ENCODE measurements at places on chromosomes 11 and 22. TPM values are rescaled to one million over a fixed set of nuclear protein-coding genes. Genes with fewer than 3 reads are reported as not detected.

The MMP11 gene
- 1.9 TPM for total RNA-seq

DNA sequence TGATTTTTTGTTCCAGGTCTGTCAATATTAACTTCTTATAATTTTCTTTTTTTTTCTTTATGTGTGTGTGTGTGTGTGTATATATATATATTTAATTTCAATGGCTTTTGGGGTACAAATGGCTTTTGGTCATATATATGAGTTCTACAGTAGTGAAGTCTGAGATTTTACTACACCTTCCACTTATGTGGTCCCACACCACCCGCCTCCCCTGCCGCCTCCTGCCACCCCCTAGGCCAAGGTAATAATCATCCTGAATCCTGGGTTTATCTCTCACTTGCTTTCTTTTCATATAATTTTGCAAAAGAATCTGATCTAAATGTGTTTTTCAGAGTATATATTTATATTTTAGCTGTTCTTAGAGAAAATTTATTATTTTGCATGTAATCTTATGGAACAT lies 11.1 kb downstream of the NEAT1 start:
- DNase-seq = peak; percentile 12

DNA sequence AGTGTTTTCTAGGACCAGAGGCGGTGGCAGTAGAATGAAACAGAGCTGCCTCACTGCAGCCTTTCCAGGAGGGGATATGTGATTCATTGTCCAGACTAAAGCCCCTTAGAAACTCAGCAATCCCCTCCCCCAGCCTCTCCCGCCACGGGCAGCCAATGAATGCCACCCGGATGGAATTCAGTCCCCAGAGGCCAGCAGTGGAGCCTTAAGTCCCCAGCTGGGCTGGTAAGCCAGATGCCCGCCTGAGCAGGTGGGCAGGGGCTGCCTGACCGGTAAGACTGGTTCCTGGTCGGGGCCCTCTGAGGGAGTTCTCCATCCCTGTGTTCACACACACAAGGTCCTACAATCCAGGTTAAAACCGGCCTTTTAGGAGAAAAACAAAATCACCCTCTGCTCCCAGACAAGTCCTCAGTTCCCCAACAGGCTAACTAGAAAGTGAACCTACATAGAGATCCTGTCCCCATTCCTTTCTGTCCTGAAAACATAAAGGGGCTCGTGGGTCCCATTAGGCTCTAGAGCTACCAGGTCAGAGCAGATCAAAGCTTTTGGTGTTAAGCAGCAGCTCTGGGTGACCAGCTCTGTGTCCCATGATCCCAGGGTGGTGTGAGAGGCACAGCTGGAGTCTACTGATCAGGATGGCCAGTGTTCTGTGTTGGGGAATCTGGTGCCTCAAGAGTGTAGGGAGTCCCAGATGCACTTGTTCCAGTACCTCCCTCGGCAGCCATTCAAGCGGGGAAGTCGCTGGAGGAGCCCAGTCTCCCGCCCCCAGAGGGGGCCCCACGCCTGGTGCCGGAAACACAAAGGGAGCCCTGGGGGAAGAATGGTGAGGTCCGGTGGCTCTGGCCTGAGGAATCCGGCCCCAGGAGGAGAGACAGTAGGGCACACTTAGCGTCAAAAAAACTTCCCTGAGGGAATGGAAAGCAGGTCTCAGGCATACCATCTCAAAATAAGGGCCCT lies 2.6 kb downstream of the PATZ1 start:
- peak; percentile 87 for DNase-seq

GRCh38 chr11:117521974-117522373 lies 194.3 kb downstream of the CEP164 start:
- no peak for DNase-seq

DNA sequence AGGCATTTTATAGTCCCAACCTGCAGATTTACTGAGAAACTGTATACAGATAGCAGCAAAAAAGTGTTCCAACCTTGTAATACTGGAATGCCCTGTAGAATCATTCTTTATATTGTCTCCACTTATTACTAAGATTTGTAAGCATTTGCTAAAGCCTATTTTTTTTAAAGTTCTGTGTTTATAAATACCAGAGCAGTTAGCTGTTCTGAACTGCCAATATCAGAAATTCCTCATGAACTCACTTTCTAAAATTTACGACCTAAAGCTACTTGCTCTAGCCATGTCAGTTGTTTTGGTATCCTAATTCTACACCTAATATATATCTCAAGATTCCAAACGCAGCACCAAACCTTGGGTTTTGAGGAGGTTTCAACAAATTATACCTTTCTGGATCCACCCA lies 103.2 kb downstream of the C11orf65 start:
- no peak for DNase-seq

The OR8D1 gene
- not detected for total RNA-seq

DNA sequence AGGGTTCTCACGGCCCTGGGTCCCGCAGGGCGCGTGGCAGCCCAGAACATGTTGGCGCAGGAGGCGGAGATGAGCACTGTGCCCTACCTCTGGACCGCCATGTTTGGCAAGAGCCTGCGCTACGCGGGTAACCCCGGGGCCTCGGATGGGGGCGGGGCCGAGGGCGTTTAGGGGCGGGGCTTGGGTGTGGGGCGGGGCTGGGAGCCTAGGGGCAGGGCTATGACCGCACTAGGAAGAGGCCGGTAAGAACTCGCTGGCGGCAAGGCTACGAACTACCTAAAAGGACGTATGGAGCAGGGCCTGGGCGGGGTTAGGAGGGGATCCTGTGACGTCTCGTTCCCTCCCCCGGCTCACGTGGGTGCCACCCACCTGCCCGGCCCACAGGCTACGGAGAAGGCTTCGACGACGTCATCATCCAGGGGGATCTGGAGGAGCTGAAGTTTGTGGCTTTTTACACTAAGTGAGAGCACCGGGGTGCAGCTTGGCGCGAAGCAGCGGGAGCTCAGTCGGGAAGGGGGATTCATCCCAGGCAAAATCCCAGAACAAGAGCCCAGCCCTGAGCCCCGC lies 2.8 kb upstream of the LZTR1 start:
- peak; percentile 83 for DNase-seq

DNA sequence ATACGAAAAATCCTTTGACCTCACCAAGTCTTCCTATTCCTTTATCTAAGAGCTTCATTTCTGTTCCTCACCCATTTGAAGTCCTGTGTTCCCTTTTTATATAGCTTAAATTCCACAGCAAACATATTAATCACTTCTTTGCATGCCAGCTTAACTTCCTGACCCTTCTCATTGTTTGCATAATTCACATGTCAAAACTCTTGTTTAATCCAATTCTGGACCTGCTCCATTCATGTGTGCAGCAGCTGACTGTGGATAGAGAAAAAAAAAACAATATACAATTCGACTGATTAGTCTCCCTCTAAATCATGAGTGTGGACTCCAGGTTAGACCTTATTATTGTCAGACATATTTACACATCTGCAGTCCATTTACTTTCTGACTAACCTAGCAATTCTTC lies 991.2 kb upstream of the TENM4 start:
- DNase-seq = no peak

DNA sequence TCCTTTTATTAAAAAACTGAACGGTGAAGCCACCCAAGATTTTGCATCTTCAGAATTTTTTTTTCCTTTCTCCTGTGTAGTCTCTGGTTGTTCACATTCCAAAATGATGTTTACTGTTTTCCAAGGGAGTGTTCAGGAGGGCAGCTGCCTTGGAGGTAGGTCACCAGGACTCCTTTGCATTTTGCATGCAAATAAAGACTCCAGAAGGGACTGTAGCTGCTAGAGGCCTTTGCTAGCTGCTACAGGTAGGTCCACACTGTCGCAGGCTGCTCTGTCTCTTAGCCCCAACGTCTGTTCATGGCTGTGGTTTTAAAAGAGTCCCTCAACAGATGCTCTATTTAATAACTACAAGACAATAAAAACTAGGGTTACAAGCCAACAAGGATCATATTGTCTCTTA lies 11.4 kb downstream of the CTSC start:
- DNase-seq = no peak

- peak; percentile 71 for DNase-seq
Measured at GRCh38 chr11:117316197-117316961, at the start of gene BACE1. BACE1 (minus strand) TSS chr11:117316256; CDS start chr11:117315795, 461 bp downstream.

GRCh38 chr11:66068923-66069714 lies 953 bp upstream of the PACS1 start:
- peak; percentile 51 for DNase-seq

The EFCAB6 gene
- total RNA-seq = 3.0 TPM

The CYP2D6 gene
- total RNA-seq = 2.0 TPM

DNA sequence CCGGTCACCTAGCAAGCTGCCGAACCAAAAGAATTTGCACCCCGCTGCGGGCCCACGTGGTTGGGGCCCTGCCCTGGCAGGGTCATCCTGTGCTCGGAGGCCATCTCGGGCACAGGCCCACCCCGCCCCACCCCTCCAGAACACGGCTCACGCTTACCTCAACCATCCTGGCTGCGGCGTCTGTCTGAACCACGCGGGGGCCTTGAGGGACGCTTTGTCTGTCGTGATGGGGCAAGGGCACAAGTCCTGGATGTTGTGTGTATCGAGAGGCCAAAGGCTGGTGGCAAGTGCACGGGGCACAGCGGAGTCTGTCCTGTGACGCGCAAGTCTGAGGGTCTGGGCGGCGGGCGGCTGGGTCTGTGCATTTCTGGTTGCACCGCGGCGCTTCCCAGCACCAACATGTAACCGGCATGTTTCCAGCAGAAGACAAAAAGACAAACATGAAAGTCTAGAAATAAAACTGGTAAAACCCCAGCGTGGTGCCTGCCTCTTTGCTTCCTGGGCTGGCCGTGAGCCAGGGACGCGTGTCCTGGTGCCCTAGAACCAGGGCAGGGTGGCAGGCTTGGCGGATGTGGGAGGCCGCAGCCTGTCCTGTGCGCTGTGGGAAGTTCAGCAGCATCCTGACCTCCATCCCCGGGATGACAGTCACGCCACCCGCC lies 13.2 kb downstream of the CCND1 start:
- DNase-seq = peak; percentile 75

The RAPSN gene
- not detected for total RNA-seq

The PLA2G3 gene
- total RNA-seq = not detected

GRCh38 chr22:42284643-42285181 lies 14.3 kb upstream of the TCF20 start:
- DNase-seq = no peak

- DNase-seq = no peak
Measured at GRCh38 chr22:20644071-20644642, 129.8 kb upstream of the SERPIND1 start.

GRCh38 chr11:77187776-77188632 lies 60.0 kb downstream of the MYO7A start:
- DNase-seq = peak; percentile 80

- no peak for DNase-seq
Measured at GRCh38 chr11:559712-560304, 730 bp downstream of the LMNTD2 start.

- no peak for DNase-seq
Measured at GRCh38 chr11:128603752-128604414, 16.5 kb upstream of the ETS1 start.

DNA sequence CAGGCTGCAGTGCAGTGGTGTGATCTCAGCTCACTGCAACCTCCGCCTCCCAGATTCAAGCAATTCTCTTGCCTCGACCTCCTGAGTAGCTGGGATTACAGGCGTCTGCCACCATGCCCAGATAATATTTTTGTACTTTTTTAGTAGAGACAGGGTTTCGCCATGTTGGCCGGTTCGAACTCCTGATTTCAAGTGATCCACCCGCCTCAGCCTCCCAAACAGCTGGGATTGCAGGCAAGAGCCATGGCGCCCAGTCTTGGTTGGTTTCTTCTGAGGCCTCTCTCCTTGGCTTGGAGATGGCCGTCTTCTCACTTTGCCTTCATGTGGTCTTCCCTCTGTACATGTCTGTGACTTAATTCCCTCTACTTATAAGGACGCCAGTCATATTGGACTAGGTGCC lies 254.6 kb downstream of the BUD13 start:
- DNase-seq = no peak

- no peak for DNase-seq
Measured at GRCh38 chr11:108622341-108622740, 28.8 kb upstream of the EXPH5 start.

DNA sequence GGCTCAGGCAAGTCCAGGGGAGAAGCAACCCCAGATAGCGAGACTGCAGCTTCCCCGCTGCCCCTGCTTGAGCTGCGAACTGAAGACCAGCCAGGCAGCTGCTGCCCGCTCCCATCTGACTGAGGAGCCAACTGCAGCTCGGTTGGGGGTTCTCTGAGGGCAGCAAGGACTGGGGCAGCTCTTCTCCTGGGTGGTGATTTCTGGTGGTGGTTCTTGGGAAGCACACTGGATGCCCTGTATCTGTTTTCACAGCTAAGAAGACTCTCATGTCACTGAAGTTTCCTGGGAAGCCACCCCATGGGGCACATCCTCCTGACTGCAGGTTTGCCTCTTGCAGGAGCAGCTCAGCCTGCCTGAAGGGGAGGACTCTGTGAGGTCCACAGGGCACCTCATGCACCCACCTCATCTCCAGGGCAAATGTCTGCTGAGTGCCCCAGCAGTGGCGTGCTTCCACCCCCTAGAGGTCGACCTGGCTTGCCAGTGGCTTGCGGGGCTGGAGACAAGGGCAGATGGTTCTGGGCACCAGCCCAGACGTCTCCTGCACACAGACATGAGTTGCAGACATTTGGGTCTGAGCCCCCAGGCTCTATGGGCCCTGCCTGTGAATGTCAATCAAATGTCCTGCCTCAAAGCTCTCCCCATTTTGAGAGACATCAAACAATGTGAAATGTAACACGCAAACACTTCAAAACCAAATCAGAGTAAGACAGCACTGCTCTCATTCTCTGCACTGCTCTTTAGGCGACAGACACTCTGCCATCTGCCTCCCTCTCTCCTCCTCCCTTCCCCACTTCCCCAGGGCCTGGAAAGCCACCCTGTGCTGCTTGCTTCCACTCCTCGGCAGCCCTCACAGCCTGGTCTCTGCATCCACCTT lies 800.9 kb downstream of the BRD1 start:
- DNase-seq = no peak

The OR51B6 gene
- total RNA-seq = not detected

The OR5T2 gene
- not detected for total RNA-seq

DNA sequence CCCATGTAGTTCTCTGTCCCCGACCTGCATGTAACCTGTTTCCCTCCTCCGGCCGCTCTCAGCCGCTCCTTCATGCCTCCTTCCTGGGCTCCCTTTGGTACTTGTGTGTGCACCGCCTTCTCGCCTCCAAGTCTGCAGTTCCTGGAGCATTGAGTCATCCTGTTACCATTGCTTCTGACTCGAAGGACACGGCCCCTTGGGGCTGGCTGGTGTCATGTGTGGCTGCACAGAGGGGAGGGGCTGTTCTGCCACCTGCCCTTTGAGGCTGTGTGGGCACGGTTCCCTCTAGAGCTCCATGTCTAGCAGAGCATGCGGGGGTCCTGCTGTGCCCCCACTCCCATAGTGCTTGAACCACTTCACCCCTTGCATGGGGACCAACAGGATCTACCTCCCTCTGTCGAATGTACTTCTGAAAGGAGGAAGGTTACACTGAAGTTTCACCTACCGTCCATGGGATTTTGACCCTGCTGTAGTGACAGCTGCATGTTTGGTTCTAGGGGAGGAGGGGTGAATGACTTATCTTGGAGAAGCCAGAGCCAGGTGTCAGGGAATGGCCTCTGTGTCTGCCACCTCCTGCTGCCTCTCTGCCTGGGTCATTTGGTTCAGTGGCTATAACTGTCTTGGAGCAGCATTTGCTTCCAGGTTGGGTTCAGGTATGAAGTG lies 39.6 kb downstream of the BCR start:
- no peak for DNase-seq

GRCh38 chr11:115555336-115556090 lies 51.3 kb upstream of the CADM1 start:
- no peak for DNase-seq

All from breast epithelium (tissue), 4 donors.